ENCODE measurements at places on chromosomes 12 and 14. TPM values are rescaled to one million over a fixed set of nuclear protein-coding genes. Genes with fewer than 3 reads are reported as not detected.

Gene ASB2
- 93.9 TPM for total RNA-seq

DNA sequence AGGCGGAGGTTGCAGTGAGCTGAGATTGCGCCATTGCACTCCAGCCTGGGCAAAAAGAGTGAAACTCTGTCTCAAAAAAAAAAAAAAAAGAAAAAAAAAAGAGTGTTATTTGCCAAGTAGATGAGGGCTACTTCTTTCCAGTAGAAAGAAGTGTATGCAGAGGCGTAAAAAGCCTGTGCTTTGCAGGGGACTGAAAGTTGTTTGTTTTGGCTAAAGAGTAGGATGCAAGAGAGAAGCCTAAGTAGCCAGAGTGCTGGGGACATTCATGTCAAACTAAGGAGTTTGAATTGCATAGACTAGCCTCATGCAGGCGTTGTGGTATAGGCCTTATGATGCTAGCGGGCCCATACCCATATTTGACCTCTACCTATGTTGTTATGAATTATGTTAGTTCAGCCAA, 9.5 kb downstream of the HSD17B6 start:
- DNase-seq, result no peak

DNA sequence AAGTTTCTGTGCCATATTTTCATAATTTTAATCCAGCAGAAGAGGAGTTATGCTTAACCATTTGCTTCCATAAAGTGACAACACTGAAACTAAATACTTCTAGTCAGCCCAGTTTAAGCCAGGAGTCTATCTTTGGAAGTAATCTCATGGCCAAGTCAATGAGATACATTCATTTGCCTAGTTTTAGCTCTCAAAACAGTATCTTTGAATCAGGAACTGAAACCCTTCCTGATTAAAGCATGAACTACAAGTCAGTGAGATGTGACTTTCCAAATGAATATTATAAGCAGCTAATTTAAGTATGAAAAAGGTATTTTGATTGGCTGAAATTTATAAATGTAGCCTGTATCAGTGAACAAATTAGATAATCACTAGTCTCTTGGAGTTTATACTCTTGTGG, 491.5 kb downstream of the SLC6A15 start:
- no peak for DNase-seq

DNA sequence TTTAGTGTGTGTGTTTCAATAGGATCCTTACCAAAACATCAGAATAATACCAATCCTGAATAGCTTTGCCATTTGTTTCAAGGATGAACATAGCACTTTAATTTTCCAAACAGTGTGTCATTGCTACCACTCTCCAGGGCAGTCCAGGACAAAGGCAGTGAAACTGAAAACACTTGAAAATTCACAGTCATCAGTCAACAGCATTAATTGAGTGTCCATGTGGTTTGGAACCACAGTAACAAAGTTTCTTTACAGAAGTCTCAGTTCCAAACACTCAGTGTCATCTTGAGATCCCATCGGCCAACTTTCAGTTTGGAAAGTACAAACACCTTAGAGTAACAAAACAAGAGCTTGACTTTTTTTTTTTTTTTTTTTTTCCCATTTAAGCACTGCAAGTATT, 228.4 kb upstream of the SOX5 start:
- no peak for DNase-seq

All from activated CD4-positive, alpha-beta memory T cell treated with anti-CD3 and anti-CD28 coated beads, Interleukin-2, amount 10 ng/mL, durations not matched to agents 7 days and 5 days (primary cell).